Activated effector memory CD4-positive, alpha-beta T cell treated with Interleukin-2 at 50 U/mL for 16 hours (primary cell): ENCODE measurements at places on chromosomes 7 and 10.

GRCh38 chr10:60299961-60300883, 89.5 kb downstream of the ANK3 start:
- no peak for DNase-seq

- DNase-seq: no peak
Measured at GRCh38 chr10:86522510-86522855, 891 bp upstream of the WAPL start.

DNA sequence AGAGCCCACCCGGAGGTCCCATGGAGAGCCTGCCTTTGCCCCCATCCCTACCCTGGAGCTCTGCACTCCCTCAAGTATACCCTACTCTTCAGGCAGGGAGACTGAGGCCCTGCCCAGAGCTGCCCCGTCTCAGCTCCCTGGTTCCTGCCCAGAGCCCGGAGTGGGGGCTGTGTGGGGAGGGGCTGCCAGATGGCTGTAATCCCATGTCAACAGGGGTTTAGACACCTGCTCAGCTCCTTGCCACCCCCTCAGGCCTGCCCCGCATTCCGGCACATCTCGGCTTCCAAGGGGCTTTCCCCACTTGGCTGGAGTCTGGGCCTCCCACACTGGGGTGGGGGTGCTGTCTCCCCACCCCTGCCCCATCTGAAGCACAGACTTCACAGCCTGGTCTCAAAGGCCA, 20.9 kb upstream of the LFNG start:
- no peak for DNase-seq

- no peak for DNase-seq
Measured at GRCh38 chr10:30985512-30985911, 46.2 kb downstream of the ZNF438 start.

GRCh38 chr7:41156268-41156667, 546.6 kb downstream of the INHBA start:
- no peak for DNase-seq

GRCh38 chr7:104855861-104856260, 158.1 kb upstream of the KMT2E start:
- no peak for DNase-seq

DNA sequence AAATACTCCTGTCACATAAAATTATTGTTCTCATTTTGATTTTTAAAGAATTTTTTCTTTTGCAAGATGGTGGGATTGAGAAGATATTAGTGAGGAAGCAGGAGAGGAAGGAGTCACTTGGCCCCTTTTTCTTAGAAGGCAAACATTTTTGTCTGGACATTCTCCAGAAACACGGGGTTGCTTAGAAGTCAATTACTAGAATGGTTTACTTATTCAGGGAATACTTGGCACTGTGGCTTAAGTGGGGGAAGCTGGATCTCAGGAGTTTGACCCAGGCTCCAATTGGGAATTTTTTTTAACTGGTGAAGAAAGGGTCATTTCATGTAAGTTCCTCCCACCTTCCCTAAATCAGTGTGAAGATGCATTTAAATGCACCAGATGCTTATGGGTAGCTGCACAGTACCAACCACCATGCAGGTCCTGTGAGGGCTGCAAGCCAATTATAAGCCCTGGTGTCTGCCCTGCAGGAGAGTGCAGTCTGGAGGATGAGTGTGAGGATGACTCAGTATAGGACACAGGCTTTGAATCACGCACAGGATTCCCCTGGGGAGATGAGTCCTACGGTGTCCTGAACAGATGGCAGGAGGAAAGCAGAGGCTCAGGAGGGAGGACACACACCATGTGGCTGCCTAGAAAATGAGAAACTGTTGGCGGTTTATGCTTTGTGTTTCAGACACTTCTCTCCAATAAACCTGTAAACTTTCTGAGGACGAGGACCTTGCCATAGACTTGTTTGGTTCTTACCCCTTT, 299.1 kb downstream of the PLXNA4 start:
- no peak for DNase-seq

GRCh38 chr7:50202052-50202555, 102.4 kb upstream of the IKZF1 start:
- DNase-seq: no peak

DNA sequence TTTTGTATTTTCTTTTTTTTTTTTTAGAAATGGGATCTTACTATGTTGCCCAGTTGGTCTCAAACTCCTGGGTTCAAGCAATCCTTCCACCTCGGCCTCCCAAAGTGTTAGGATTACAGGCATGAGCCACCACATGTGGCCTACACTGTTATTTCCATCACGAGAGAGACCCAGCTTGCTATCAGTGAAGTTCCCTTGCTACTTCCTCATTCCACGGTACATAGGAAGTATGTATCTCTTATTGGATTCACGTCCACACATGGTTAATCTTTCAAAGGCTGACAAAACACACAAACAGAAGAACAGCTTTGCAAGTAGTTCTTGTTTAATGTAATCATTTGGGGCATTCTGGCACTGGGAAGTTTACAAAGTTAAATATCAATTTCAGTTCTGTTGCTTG, 50.9 kb downstream of the DCLRE1A start:
- DNase-seq: no peak

DNA sequence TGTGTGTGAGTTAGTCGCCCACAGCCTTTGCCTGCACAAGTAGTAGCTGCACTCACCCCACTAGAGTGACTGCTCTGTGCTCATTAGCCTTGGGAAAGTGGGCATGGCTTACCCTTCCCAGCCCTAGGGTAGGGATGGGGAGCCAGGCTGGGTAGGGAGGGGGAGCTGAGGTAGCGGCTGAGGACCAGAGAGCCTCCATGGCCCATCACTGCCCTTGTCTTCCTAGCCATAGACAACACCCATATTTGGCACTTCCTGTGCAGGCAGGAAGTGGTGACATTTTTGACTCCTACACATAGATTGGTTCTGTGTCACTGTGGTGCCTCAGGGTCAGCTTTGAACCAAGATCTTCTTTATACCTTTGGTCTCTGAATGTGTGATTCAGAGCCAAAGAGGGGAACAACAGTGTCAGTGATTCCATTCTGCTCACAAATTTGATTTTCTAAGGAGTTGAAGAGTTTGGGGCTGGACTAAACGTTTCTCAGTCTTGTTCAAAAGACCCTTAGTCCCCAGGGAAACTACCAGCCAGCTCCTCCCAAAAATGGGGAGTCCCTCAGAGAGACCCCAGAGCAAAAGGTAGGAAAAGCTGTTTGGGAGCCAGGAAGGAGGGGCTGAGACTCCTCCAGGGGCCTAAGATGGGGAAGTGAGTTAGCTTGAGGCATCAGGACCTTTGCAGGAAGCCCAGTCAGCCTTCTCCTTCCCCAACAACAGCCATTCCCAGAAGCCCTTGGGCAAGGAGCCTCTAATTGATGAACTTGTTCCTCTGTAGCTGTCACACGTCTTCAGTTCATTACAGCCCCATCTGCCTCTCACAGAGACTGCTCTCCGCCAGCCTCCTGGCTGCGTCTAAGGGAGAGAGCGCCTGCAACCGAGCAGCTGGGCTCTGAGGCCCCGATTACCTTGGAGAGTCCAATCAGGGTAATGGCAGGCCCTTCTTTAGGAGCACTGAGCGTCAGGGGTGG, 135.0 kb downstream of the CDH23 start:
- no peak for DNase-seq

- no peak for DNase-seq
Measured at GRCh38 chr10:19862811-19863515, 46.7 kb downstream of the PLXDC2 start.
